ENCODE measurements at places on chromosomes 2 and 18.
A peak's percentile ranks its signal among the peaks of the same experiment; 100 is the strongest.

DNA sequence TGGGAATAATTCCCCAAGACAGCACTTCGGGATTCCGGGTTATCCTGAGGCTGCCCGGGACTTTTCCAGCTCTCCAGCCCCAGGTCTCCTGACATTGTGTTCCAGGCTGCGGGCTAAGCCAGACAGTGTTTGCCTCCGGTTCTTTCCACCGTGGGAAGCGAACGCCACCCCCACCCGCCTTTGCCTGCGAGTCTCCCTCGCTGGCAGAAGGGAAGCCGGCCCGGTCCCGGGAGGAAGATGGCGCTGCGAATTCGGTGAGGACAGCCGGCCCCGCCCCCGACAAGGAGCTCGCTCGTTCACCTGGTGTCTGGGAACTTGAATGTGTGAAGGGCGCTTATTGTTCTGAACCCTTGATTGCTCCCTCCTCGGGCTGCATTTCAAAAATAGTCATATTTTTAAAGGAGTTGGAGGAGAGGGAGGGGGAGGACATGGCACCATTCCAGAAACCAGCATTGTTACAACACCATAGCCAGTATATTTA lies 2.9 kb downstream of the LRATD1 start:
- no peak for DNase-seq

- DNase-seq, result no peak
Measured at GRCh38 chr2:237201461-237202287, 116.0 kb downstream of the COPS8 start.

GRCh38 chr2:49210191-49210590 lies 55.9 kb upstream of the FSHR start:
- DNase-seq, result no peak

DNA sequence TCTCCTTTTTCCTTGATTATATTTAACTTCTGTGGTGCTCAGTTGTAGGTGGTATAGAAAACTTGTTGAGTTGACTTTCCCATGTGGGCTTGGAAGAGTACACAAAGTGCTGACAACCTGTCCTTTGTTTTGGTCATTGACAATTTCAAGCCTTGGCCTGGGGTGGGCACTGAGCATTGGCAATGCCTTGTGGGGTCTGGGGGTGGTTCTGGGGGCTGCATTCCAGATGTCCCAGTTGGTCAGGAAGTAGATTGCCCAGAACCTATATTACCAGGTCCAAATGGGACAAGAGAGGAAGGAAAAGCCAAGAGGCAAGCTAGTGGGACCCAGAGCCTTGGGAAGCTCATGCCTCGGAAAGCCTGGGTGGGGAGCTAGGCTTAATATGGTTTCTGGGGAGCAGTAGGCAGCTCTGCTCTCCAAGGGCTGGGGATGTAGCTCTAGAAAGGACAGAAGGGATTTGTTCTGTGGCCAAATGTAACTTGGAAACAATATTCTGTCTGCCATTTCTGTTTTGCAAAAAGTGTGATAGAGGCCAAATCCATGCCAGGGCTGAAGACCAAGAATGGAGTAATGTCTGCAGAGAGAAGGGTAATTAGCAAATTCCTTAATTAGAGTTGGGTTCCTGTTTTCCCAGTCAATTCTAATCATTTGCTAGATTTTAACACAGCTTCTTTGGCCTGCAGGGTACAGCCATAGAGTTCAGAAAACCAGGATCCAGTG lies 87.4 kb downstream of the SLC4A3 start:
- no peak for DNase-seq

DNA sequence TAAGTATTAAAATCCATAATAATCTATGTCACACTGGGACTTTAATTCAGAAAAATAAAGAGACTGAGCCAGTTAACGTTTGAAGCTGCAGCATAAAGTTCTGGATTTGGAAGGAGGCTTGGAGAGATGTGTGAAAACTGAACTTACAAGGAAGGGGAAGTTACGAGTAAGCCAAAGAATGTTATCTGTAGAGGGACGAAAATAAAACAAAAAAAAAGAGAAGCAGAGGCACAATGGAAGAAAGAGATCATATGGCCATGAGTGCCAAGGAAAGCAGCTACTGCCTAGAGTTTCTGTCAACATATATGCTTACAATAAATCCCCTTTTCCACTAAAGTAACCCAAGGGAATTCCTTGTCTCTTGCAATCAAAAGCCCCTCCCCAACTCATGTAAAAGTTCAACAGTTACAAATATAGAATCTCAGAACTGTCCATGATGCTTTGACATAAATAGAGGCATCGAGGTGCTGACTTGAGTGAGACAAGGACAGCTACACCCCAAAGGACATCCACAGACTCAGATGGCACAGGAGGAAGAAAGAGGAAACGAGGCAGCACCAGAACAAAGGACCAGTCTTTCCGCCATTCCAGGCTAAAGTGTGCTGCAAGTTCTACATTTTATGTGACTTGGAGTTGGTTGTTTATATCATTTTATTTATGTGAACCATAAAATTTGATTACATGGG lies 16.1 kb upstream of the ARL5A start:
- DNase-seq, result no peak

GRCh38 chr2:95728878-95729596 lies 137.2 kb downstream of the TRIM43 start:
- DNase-seq, result peak; percentile 17

DNA sequence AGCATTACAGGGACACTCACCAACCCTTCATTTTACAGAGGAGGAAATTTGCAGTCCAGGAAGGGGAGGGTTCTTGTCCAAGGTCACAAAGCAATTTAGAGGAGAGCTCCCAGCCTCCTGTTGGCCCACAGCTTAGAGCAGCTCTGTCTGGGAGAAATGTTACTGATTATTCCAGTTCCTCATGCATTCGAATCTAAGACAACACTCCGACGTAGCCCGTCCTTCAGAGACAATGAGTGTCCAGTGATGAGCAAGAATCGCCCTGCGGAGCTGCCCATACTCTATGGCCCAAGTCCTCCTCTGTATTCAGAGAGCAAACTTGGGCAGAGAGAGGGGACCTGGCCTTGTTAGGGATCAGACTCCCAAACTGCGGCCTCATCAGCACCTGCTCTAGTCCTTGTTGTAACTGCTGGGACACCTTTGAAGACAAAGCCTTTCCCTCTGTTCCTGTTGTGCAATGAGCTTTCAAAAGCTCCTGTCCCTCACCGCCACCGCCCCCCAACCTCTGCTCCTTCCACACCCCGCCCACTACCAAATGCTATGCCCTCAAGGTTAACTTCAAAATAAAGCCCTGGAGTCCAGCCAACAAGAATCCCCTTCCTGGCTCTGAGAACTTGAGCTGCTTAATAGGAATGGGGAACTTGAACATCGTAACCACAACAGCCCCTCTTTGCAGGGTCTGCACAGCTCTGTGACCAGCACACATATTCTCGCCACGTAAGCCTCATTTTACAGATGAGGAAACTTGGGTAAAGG lies 234.8 kb upstream of the SMAD2 start:
- no peak for DNase-seq

GRCh38 chr2:136787970-136788369 lies 22.6 kb downstream of the THSD7B start:
- DNase-seq, result no peak

GRCh38 chr18:43559507-43559906 lies 282.2 kb upstream of the SYT4 start:
- no peak for DNase-seq

DNA sequence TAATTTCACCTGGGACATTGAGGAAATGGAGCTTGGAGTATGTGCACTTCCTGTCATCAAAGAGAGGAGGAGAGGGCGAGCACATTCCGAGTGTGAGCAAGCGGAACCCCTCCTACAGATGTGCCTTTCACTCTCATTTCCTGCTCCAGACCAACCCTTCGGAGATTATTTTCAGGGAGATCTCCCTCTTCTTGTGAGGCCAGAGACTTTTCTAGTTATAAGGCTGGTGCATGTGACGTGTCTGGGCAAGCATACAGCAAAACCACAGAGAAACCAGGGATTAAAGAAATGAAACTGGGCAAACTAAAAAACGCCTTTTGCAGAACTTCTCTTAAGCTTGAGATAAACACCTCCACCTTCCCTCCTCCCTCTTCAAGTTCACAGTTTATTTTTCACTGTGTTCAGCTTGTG lies 409.2 kb upstream of the TCF4 start:
- DNase-seq, result no peak

DNA sequence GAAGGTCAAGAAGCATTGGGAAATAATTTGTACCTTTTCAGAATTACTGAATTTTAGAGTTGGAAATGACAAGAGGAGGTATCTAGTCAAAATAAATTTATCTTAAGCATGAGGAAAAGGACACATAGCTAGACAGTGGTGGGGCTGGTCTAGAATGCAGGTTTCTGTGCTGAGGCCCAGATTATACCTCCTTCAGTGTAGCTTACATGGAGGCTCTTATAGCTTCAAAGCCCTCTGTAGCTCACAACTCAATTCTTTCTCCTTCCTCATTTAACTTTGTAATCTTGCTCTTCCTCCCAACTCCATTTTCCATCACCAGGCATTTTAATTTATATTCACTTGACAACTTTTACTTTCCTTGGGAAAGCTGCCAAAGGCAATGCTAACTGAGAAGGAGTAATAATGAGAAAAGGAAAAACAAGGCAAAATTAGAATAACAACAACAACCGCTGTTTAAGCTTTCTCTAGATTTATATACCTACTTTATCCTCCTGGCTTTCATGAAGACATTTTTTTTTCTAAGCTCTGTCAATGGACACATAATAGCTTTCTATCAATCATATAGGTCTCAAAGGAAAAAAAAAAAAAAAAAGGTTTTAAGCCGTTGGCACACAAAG lies 58.5 kb downstream of the CLHC1 start:
- DNase-seq, result no peak

- no peak for DNase-seq
Measured at GRCh38 chr2:770776-771175, 93.6 kb upstream of the TMEM18 start.

GRCh38 chr2:202566286-202566685 lies 68.5 kb upstream of the FAM117B start:
- no peak for DNase-seq

DNA sequence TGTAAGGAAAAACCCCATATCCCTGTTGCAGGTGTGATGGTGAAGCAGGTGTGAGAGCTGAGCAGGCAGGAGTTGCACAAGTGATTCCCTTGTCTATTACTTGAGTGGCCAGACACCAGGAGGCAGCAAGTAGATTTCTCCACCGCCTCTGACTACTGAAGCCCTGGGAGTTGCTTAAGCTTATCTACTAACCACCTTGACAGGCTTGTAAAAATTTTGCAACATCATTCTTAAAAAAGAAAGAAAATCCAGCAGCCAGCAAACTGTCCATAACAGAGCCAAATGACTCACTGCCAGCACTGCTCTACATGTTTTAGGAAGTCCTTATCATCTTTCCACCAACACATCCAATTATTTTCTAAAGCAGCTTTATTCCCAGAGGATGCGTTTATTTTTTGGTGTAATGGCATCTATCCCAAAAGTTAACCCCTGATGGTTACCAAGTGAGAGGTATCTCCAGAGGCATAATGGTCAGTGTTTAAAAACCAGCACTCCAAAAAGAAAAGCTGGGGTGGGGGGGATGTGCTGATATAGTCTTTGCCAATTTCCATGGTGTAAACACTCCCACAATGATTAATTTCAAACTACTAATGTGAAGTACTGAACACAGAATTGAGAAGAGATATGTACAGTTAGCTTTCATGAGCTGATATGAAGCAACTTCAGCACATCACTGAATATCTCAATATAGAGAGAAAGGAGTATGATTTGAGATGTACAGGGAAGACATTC lies 16.3 kb upstream of the GPR39 start:
- no peak for DNase-seq

DNA sequence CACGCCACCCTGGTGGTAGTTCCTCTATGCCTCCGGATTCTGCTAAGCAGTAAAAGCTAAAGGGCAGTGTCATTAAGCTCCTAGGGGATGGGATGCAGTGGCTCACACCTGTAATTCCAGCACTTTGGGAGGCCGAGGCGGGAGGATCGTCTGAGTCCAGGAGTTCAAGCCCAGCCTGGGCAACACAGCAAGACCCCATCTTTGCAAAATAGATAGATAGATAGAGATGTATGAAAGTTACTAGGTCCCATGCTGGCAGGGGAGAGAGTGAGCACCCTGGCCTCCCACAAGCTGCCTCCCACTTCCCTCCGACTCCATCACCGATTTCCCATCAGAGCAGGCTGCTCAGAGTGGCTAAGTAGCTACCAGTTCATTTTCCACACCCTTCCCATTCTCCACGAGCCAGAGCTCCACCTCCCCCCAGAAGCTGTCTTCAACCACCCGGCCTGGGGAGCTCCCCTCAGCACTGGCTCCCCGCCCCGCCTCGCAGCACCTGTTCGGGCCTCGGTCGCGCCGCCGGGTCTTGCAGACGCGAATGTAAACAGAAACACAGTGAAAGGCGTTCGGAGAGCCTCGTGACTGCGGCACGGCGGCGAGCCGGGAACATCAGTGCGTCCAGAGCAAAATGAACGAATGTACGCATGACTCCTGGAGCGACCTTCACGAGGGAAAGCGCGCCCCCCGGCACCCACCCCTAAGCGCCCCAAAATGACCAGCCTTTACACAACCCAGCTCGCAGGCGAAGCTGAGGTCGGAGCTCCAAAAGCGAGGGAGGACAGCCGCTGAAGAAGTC lies 598 bp upstream of the CEP68 start:
- peak; percentile 61 for DNase-seq

GRCh38 chr2:237689336-237690131 lies 62.1 kb downstream of the LRRFIP1 start:
- no peak for DNase-seq

DNA sequence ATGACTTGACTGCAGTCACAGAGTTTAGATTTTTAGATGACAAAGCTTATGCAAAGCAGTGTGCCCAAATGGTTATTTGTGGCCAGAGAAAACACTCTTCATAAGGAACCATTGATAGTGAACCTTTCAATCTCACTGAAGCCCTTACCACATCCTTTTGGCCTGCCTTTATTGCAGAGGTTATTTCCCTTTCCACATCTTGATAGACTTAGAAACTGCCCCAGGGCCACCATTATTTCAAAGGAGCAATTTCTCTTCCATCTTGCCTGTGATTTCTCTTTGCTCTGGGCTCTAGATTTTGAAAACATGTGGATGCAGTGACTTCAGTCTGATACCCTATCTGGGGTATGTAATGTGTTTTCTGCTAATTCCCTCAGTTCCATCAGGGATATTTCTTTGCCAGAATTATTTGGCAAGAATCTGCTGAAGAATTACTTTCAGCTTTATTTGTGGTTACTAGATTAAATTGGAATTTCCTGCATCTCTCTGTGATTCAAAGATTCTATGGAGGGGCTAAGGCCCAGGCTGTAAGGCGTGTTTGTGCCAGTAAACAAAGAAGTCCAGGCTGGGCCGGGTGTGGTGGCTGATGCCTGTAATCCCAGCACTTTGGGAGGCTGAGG lies 51.0 kb downstream of the MOGAT1 start:
- no peak for DNase-seq

- no peak for DNase-seq
Measured at GRCh38 chr2:217357886-217358620, 498.2 kb upstream of the TNP1 start.

DNA sequence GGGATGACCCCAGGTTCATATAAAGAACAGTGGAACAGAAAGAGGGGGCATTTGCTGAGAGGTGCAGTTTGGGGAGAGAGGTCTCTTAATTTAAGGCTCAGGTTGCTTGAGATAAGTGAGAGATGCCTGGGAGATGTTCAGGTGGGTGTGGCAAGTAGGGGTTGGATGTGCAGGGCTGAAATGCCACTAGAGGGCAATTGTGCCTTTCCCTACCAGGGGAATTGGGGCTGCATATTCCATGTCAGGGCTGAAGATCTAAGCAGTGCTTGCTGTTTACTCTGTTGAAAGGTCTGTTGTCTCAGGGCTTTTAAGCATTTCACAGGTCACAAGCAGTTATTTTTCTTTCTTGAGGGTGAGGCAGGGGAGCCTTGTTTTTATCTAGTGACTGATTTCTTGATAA lies 7.8 kb downstream of the CCDC85A start:
- DNase-seq, result no peak
